ENCODE measurements at places on chromosomes 4 and X.

DNA sequence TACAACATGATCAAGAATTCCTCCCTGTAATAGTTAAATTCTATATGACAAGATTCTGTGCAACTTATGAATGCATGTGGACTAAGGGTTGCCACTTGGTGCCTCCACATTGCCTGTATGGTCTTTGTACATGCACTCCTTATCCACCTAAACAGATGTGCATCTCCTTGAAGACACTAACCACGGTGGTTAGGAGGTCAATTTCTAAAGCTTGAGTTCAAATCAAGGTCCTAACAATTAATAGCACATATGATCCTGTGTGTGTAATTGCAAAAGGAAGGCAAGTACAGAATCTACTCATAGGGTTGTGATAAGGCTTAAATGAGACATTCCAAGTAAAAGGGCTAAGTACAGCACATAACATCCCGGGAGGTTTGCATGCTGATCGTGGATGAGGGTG is 1.5 kb upstream of the IL21 start:
- DNase-seq: no peak

DNA sequence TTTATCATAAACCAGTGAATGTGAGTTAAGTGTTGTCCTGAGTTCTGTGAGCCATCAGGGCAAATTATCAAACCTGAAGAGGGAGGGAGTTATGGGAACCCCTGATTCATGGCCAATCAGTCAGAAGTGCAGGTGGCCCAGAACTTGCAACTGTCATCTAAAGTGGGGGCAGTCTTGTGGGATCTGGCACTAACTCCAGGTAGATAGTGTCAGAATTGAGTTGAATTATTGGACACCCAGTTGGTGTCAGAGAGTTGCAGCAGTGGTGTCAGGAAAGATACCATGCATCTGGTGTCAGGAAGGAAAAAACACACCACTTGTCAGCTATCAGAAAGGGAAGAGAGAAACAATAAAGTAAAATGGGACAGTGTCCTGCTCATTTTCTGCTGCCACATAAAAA is 8.4 kb downstream of the CORIN start:
- DNase-seq: no peak

DNA sequence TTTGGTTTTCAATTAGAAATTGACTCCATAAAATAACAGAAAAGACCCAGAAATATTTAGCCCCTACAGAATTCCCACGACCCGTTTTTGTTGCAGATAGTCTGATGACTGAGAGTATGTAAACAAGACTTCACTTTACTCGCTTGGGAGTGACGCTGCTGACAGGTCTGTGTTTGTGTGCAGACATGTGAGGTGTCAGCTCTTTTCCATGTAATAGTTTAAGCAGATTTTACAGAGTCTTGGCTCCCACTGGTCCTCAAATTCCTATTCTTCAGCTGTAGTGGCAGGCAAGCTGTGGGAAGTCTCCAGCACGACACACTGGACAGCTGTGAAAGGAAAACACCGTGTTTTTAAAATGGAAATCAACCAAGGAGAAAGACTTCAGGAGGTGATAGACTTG is 455.7 kb downstream of the GABRG1 start:
- DNase-seq: no peak

DNA sequence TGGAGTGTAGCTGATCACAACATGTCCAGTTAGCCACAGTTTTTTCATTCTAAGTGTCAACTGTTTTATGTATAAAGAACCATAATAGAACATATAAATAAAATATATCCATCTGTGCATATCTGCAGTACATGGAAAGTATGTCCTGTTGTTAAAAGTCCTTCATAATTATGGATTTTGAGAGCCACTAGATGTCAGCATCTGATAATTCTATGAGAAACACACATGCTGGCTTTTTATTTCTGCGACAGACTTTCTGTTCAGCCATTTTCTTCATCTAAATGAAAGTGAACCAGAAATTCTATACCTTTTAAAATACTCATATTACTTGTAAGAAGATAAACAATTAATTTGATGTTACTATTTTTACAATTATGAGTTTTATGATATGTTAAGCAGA is 251.5 kb downstream of the GPM6A start:
- DNase-seq: peak; percentile 77

GRCh38 chr4:139940600-139940999 is 213.4 kb downstream of the MAML3 start:
- no peak for DNase-seq

DNA sequence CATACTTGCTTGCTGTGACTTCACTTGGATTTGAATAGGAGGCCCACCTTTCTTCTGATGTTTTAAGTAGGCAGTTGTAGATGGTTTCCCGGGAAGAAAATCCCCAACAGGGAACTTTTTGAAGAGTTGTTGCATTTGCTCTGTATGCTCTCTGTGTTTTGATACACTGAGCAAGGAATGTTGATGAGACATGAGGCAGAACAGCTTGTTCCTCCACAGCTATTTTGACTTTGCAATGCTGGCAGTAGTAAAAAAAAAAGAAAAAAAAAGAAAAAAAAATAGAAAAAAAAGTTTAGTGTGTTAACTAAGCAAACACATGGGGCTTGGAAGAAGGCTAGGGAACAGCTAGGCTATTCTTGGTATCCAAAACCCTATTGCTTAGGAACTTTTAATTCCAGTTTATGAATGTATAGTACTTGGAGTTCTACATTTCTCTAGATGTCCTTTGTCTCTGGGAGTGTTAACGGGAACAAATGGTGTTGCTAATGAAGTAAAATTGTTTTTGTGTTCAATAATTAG is 23.4 kb upstream of the PAQR3 start:
- DNase-seq: no peak

Measured in MM.1S (cell line).